Mucosa of gallbladder (tissue), 1 donor: ENCODE measurements at places on chromosomes 11 and 22. TPM values are rescaled to one million over a fixed set of nuclear protein-coding genes. Genes with fewer than 3 reads are reported as not detected.

DNA sequence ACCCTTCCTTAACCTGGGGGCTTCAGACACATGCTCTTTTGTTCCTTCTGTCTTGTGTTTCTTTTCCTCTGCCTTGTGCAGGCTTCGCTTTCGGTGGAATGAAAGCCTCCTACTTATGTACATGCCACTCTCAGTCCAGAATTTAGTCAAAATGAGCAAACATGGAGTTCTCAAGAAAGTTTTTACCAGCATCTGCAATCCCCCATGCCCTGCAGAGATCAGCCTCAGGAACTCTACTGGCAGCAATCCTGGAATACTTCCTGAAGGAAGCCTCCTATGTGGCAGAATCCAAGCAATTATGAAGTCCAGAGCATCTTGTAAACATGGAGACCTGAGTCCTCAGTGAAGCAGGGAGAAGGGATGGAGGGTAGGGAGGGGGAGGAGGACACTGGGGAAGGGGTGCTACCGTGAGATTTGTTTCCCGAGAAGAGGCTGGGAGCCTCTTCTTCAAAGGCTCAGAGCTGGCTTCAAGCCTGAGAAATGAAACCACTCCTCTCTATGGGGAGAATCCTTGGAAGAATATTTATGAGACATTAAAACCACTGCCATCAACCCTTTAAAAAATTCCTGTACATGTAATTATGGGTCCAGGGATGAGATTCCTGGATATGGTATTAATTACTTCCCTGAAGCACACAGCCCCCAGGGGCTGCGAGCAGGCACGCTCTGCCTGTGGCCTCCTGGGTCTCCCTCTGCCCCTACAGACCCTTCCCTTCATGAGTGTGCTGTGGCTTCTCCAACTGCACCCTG is 58.4 kb downstream of the TENM4 start:
- DNase-seq: no peak

DNA sequence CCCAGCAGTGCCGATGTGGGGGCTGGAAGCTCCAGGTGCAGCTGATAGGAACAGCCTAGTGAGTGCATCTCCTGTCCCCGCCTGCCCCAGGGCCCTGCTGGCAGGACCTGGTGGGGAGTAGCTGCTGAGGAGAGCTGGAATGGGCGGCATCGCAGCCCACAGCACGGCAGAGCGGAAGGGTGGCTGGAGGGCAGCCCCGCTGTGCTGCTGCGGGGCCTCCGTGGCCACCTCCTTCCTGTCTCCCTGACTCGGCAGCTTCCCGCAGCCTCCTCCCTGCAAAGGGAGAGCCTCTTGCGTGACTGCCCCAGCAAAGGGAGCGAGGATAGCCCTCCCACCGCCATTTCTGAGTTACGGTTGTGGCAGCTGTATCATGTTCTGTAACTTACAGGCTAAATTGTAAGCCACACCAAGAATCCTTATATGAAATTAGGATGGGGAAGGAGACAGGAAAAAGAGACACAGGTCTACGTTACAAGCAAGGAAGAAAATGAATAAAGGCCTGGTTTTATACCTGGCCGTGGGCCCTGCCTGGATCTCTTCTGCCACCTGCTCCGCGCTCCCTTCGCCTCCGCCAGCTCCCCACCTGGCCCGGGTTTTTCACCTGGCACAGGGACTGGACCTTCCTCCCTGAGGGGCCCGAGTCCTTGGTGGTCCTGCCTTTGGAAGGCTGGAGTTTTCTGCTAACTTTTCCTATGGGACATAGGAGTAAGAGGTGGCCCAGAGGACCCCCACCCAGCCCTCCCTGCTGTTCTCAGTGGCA is 10.0 kb downstream of the TPCN2 start:
- DNase-seq: no peak

DNA sequence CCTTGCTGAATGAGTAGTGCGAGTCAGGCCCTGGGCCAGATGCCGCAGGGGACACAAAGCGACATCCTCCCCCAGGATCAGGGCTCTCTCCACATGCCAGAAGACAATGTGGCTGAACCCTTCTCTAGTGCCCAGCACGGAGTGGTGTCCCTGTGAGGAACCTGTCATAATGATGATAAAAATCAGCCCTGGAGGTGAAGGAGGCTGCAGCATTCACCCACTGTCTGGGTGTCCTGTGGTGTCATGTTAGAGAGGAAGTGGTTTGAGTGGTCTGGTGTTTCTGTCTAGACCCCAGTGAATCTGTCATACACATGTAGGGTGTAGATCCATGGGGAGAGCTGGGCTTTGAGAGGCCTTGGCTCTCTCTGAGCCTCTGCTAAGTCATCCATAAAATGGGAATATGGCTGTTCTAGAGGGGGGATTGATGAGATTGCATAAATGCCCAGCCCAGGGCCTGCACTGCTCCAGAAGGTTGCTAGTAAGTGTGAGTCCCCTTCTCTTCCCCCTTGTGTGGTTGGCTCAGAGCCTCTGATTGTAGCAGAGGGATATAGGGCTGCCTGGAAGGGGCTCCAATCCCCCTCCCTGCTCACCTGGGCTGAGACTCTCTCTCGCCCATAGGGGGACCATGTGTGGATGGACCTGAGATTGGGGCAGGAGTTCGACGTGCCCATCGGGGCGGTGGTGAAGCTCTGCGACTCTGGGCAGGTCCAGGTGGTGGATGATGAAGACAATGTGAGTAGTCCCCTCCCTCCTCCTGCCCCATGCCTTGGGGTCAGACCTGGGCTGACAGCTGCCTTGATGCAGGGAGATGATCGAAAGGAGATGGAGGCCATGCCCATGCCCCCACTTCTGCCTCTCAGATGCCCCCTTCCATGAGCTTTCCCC is 14.3 kb downstream of the MYO7A start:
- no peak for DNase-seq

DNA sequence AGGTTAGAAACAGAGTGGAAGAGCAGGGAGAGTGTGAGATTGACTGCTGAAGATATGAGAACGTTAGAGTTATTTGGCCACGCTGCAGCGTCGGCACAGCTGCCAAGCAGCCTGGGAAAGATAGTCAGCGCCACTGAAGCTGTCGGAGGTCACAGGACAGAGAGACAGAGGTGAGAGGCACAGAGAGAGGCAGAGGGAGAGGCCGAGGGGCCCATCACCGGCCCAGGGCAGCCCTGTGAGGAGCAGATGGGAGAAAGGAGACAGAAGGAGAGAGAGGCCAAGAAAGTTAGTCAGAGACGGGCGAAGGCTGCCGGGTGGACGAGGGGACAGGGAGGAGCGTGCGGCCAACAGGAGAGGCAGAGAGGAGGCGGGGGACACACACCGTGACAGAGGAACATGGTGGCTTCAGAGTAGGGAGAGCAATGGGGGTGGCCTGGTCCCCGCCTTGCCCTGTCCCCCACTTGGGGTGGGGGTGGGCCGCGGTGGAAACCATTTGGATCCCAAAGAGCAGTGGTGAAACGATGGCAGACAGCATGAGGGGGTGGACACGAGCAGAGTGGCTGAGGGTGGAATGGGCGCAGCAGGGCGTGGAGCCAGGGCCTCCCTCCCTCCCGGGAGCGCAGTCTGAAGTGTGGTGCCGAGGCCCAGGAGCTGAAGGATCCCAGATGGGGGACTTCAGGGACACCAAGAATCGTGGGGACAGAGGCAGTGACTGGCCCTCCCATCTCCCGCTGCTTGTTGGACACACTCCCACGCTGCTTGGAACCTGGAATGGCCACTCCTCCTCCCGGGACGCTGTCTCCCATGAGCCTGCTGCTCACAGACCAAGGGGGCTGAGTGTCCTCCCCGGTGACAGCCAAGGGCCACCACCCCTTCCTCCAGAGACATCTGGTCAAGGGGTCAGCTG is 26.6 kb downstream of the LRRC10B start:
- DNase-seq: no peak

The KRTAP5-7 gene
- total RNA-seq: not detected
